ENCODE measurements at places on chromosomes 16 and 17.

DNA sequence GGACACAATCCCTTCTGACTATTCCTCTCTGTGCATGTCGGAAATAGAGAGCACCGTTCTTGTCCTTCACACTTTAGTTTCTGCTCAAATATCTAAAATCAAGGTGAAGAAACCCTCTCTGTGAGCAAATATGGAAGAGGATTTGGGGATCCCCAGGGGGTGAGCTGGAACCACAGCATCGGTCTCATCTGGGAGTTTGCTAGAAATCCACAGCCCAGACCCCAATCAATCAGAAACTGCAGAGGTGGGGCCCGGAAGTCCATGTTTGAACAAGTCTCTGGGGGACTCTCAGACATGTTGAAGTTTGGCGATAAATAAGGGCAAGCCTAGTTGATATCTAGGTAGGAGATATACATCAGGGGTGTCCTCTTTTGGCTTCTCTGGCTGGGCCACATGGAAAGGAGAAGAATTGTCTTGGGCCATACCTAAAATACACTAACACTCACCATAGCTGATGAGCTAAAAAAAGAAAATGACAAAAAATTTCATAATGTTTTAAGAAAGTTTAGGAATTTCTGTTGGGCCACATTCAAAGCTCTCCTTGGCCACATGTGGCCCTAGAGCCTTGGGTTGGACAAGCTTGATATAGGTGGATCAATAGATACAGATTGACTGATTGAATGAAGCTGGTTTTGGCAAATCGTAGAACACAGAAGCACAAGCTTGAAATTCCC, 168.0 kb upstream of the FOXF1 start:
- no peak for DNase-seq

DNA sequence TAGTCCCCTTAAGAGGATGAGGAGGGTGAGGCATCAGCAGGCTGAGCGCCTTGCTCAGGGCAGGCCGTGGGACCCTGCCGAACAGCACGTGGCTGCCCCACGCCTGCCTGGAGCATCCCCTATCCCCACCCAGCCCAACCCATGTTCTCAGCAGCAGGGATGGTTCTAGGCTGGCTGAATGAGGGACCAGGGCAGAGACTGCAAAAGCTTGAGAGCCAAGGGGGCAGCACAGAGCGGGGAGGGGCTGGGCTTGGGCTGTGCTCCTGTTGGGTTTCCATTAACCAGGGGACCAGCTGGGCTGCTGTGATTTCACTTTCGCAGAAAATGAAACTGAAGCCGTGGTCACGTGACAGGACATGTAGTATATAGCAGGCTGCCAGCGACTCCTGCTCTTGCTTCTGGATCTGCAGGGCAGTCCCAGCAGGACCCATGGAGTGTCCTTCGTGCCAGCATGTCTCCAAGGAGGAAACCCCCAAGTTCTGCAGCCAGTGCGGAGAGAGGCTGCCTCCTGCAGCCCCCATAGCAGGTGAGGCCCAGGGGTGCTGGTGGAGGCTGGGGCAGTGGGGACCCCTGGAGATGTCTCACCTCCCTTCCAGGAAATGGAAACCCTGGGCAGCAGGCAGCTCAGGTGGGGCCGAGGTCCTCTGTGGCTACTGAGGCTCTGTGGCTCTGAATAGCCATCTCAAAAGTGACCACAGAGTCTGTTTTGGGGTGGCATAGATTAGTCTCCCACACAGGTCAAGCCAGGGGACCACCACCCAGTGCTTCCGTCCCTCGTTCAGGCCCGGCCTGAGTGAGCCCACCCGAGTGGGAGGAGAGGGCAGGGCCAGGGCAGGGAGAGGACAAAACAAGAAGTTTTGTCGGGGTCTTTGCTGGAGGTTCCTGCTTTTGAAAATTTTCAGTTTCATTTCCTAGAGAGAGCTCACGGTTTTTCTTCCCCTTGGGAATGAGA, 2.9 kb downstream of the RNF213 start:
- DNase-seq, result peak; percentile 66

DNA sequence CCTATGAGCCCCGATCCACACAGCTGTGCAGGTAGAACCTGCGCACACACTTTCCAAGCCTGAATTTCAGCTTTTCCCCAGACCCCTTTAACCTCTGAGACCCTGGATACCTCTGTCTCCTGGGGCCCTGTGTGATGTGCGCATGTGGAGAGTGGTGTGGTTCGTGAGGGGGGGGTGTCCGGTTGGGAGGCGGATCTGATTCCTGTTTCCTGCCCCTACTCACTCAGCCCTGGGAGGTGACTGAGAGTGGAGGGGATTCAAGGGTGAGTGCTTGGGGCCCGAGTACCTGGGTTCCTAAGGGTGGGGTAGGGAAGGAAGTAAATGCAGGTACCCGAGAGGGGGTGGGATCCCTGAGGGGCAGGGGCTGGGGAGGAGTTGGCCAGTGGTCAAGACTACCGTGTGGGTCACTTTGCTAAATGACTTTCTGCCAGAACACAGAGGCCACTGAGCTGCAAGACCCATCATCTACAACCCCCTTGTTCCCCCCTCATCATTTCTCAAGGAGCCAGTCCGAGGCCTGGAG, 621 bp downstream of the ARHGEF15 start:
- no peak for DNase-seq

- no peak for DNase-seq
Observed at GRCh38 chr16:88066680-88067529, 115.7 kb downstream of the BANP start.

DNA sequence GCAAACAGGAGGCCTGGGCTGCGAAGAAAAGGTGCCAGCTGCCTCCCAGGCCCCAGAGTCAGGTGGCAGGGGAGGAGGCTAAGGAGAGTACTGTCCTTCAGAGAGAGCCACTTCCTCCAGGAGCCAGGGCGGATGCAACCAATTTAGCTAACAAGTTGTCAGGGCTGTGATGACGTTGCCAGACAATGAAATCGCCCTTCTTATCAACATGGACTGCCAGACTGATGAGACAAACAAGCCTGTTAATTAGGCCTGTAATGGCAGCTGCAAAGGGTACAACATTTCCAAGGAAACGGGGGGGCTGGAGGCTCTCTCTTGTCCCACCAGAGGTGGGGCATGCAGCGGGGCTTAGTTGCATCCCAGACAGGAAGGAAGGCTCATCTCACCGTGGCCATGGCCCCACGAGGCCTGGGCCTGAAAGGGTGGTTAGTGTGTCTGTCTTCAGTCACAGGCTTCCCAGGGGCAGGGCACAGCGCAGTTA, 111.8 kb downstream of the SDK2 start:
- DNase-seq, result no peak

GRCh38 chr17:49210158-49211029, at the start of the genes ABI3 and GNGT2:
Gene ABI3, plus strand, starts transcription at chr17:49210707. Its CDS starts 18 bp downstream, at chr17:49210725.
Gene GNGT2, minus strand, starts transcription at chr17:49210574. Its CDS starts 3,152 bp downstream, at chr17:49207422.
- DNase-seq, result no peak

DNA sequence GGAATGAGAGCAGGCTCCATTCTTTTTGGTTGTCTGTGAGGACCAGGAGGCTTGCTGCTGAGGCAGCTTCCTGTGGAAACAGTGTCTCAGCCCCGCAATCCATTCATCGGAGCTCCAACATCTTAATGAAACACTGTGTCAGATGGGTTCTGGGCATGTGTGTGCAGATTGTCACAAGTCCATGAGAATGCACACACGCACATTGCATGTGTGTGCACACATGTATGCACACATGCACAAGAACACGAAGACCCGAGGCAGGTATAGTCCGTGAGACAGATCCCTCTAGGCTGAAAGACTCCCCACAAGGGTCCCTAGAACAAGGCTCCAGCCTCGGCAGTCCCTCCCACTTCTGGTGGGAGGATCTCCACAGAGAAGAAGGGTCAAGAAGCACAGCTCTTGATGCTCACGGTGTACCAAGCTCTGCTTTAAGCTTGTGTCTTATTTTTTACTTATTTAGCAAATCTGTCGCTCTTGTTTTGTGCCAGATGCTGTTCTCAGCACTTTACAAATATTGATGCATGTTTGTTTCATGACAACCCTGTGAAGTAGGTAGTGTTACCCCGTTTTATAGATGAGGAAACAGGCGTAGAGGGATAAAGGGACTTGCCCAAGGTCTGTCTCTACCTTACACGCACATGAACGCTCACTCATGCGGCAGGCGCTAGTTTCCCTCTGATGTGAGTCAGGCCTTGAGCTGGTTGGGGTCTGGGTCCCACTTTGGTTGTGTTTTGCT, 213.1 kb downstream of the SEC14L1 start:
- no peak for DNase-seq

DNA sequence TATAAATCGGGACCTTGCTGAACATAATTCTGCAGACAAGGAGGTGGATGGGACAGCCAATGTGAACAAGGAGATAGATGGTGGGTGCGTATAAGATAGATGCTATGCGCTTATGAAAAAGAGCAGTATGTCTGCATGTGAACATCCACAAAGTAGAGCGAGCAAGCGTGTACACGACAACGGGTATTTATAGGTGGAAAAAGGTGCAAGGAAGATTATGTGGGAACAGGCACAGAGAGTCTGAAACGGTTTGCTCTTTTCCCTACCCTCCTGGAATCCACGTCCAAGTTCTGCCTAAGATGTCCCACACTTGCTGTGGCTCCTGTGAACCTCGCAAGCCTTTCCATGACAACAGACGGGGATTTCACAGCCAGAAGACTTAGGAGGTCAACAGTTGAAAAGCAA, 43.0 kb downstream of the SNX11 start:
- DNase-seq, result no peak

DNA sequence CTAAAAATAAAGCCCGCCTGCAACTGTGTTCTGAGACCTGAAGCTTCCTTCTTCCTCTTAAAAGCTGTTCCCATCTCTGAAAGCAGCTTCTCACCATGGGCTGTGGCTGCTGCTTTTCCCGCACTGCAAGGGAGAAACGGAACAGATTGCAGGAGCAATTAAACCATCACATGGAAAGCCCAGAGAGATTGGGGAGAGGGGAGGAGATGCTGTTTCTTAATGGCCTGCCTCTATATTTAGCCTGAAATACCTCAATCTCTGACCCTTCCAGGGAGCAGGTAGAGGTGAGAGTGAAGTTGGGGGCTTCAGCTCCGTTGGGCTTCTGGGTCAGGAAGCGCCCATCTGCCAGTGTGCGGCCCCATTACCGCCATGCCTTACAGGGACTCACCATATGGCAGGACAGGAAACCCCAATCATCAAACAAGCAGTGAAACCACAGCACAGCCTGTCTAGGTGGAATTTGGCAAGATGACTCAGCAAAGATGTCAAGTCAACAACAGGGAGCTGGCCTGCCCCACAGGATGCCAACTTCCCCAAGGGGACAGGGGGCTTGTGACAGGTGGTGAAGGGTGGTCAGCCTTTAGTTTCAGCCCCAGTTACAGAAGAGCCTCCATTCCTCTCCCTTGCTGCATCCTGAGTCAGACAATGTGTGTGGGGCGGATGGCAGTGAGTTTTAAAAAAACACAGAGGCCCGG, 286.6 kb upstream of the CCL2 start:
- no peak for DNase-seq

GRCh38 chr16:21526923-21527807, 72.2 kb upstream of the METTL9 start:
- DNase-seq, result no peak

GRCh38 chr17:40064971-40065768, 2.4 kb downstream of the THRA start:
- no peak for DNase-seq

- DNase-seq, result no peak
Observed at GRCh38 chr17:58388302-58389190, 28.8 kb downstream of the RNF43 start.

- no peak for DNase-seq
Observed at GRCh38 chr17:49975531-49975930, 6.5 kb downstream of the DLX4 start.

- no peak for DNase-seq
Observed at GRCh38 chr16:73216932-73217331, 169.0 kb upstream of the ZFHX3 start.

DNA sequence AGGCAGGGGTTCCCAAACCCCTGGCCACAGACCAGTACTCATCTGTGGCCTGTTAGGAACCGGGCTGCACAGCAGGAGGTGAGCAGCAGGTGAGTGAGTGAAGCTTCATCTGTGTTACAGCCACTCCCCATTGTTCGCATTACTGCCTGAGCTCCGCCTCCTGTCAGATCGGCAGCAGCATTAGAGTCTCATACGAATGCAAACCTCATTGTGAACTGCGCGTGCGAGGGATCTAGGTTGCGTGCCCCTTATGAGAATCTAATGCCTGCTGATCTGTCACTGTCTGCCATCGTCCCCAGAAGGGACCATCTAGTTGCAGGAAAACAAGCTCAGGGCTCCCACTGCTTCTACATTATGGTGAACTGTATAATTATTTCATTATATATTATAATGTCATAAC, 25.1 kb upstream of the RMI2 start:
- DNase-seq, result no peak

DNA sequence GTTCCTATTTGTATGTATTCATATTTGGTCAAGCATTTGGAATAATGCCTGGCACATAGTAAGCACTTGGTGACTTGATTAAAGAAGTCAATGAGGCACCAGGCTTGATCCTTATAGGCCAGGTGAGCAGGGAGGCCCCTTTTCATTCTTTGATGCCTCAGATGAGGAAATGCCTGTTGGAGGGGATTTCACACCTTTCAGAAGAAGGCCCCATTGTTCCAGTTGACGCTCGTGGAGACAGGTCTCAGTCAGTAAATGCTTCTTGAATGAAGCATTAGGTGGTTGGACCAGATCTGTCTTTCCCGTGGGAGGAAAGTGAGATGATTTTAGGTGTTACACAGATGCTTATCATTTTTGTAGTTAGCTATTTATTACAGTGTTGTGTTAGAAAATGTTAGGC, 13.0 kb downstream of the LCMT1 start:
- no peak for DNase-seq

GRCh38 chr17:51119415-51120356, 982 bp downstream of the SPAG9 start:
- DNase-seq, result peak; percentile 4

- no peak for DNase-seq
Observed at GRCh38 chr17:10034719-10035475, 129.8 kb upstream of the RCVRN start.

DNA sequence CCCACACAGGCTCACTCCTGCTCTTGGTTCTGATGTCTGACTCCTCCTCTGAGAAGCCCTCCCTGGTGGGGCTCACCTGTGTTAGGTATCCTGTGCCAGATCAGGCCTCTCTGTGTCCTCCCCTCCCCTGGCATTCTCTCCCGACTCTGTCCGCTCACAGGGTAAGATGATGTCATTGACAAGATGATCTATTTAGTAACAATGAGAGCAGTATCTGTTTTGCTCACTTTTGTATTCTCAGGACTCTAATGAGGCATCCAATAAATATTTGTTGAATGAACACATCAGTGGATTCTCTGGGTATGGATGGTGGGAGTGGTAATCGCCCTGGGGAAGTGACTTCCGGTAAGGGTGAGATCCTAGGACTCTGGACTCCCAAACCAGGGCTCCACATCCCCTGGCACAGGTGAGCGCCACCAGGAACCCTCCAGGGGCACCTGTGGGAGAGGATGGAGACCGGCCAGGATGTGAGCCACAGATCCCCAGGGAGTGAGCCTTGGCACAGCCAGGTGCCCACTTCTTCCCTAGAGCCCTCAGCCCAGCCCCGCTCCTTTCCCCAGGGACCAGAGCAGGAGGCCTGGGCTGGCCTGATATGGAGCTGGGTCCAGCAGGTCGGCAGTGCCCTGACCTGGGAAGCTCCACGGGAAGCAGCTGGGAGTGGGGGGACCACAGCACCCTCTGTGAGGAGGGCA, 5.4 kb upstream of the HAP1 start:
- DNase-seq, result no peak

DNA sequence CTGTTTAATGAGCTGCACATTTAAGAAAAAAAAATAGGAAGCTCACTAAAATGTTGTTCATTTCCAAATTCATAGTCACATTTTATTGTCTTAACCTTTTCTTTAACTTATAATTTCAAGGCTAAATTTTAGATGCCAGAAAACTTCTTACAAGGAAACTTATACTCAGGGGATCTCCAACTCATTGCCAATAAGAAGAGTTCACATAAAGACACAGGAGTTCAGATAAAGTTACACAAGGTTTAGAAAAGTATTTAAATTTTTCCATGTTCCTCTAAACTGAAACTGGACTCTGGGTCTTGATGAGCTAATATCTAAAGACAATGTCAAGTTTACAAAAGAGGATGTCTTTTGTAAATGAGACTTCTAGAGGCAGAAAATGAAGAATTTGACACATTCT, 190.7 kb upstream of the KCNJ16 start:
- no peak for DNase-seq

Data from stimulated activated CD4-positive, alpha-beta T cell treated with anti-CD3 and anti-CD28 coated beads, TNF-alpha, amount 100 ng/mL, for 1 hour (primary cell).